Activated CD8-positive, alpha-beta memory T cell treated with anti-CD3 and anti-CD28 coated beads, Interleukin-2, amount 10 ng/mL, durations not matched to agents 7 days and 5 days (primary cell): ENCODE measurements at places on chromosomes 13 and 19. TPM values are rescaled to one million over a fixed set of nuclear protein-coding genes. Genes with fewer than 3 reads are reported as not detected.

Gene ATXN8OS
- total RNA-seq, result not detected

GRCh38 chr13:21047591-21048282 lies 13.6 kb downstream of the LATS2 start:
- no peak overlapping the region for H3K27ac ChIP-seq
- H3K36me3 ChIP-seq, result no peaks in the 10 kb centered on the region
- peaks cover 15% of the 10 kb centered on the region for H3K27me3 ChIP-seq
- H3K4me1 ChIP-seq, result peaks cover 4% of the 10 kb centered on the region

- peaks cover 46% of the 10 kb centered on the region for H3K36me3 ChIP-seq
- H3K4me3 ChIP-seq, result peak overlapping the region; percentile 85
- peak overlapping the region; percentile 88 for H3K27ac ChIP-seq
- H3K4me1 ChIP-seq, result peaks cover 21% of the 10 kb centered on the region
- H3K27me3 ChIP-seq, result no peaks in the 10 kb centered on the region
Measured at GRCh38 chr19:53102206-53102755, 941 bp downstream of the ZNF160 start.

DNA sequence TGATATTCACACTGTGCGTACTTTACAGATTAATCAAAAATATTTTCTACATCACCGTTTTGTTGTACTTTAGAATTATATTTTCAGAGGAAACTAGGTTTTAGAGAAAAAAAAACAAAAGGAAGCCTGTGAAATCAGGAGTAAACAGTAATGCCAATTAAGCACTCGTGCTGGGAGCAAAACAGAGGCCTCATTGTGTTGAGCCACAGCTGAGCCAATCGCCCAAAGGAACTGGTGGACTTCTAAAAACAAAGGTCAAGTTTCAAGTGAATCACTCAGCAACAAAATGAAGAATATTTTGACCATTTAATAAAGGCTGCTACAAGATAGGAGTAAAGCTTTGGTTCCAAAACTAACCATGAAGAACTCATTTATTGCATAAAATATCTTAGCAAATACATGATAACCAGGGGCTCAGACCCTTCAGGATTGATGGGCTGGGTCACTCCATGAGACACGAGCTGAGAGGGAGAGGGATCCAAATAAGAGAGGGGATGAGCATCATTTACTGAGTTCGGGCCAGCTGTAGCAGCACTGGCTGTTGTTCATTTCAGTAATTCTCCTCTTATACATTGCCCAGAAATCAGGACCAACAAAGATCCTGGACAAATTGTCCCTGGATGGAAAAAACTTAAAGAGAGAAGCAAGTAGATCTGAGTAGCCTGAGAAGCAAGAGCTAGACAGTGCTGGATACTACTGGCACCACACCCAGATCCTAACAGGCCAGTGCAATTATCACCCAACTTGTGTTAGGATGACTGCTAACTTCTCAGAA lies 8.3 kb upstream of the NALCN start:
- H3K27ac ChIP-seq, result no peak overlapping the region
- no peak for DNase-seq
- no peak overlapping the region for H3K4me3 ChIP-seq
- H3K36me3 ChIP-seq, result no peaks in the 10 kb centered on the region

Gene RFPL4A
- not detected for total RNA-seq

Gene SEMA6B
- total RNA-seq, result not detected
